ENCODE measurements at places on chromosomes 1 and 21. TPM values are rescaled to one million over a fixed set of nuclear protein-coding genes. Genes with fewer than 3 reads are reported as not detected.
A peak's percentile ranks its signal among the peaks of the same experiment; 100 is the strongest.

The ANGPTL3 gene
- not detected for total RNA-seq

The SLX9 gene
- 28.6 TPM for total RNA-seq

The ZNF644 gene
- 69.4 TPM for total RNA-seq

The DNAJC28 gene
- total RNA-seq: 2.0 TPM

The PAQR6 gene
- 21.2 TPM for total RNA-seq

The PCP4 gene
- not detected for total RNA-seq

DNA sequence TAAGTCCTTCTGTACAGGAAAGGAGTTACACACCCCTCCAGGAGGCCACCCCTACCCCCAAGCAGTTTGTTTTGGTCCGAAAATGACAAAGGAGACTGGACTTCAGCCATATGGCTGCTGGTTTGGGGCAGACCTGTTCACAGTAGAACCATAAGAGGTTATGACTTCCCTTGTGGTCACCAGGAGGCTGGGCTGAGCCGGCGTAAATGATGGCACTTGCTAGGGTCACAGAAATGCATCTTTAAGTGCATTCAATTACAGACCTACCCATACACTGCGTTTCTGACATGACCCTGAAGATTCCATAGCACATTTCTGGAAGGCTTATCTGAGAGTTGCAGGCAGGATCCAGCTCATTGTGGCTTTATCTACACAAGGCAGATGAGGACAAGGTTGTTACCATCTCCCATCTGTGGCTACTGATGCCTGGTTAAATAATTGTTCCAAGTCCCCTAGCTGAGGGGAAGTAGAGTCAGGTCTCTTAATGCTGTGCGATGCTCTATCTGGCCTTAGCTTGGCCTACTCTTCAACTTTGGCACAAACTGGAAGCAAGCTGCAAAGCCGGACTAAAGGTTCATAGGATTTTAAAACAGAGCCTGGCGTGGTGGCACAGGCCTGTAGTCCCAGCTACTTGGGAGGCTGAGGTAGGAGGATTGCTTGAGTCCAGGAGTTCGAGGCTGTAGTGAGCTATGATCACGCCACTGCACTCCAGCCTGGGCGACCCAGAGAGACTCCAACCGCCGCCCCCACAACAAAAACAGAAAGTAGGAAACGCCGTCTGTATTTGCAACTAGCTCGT lies 1.7 kb upstream of the TRIM67 start:
- no peak for DNase-seq

- no peak for DNase-seq
These were observed 21.0 kb downstream of the PCSK9 start for GRCh38 chr1:55060133-55060999.

- DNase-seq: no peak
These were observed 2.4 kb downstream of the FBXO42 start for GRCh38 chr1:16349847-16350406.

- no peak for DNase-seq
These were observed 10.0 kb downstream of the ARMH1 start for GRCh38 chr1:44684525-44684924.

DNA sequence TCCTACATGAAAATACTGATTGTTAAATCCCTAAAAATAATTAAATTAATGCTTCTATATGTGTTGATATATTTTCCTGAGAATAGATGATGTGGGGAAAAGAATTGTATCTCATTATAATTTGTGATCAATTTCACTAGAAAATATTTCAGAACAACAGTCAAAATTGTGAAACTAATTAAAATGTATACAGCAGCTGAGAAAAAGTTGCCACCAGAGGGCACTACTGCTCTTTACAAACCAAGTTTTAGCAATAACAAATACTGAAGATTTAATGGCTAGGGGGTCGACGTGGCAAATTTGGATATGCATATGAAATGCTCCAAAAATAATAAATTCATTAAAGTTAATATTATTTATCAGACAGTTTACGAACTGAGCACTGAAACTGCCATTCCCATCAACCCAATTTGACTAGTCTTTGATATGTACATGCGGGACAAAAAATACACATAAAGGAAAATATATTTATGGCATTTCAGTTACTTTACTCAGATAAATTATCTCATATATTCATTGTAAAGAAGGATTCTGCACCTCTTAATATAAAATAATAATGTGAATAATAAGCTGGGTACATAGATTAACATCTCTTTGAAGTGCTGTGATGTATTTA lies 96.3 kb upstream of the TMPRSS15 start:
- DNase-seq: peak; percentile 8

GRCh38 chr1:84042461-84042860 lies 43.5 kb upstream of the TTLL7 start:
- no peak for DNase-seq

DNA sequence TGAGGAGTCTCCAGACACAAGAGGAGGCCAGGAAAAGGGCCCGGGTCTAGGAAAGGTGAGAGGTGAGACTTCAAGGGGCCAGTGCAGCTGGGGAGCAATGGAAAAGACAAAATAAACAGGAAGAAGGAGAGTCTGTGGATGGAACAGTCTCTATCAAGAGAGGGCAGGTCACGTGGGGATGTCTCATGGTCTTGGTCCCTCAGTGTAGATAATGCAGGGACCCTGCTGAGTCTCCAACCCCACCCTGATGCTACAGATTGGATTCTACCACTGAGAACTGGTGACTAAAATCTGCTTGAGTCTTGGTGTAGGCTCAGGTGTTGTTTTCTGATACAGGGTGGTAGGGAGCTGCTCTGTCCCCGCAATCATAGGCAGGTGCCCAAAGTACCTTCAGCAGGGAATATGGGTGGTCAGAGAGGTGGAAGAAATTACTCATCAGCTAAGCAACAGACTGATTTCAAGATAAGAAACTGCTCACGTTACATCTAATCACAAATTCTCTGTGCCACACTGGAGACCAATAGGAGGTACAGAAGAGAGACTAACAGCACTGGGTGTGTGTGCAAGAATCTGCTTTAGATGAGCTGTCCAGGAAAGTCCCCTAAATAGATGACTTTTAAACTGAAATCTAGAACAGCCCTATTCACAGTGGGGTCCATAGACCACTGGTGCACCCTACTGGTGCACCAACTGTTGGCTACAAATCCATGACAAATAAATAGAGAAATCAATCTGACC lies 101.5 kb upstream of the TLR5 start:
- DNase-seq: peak; percentile 43

DNA sequence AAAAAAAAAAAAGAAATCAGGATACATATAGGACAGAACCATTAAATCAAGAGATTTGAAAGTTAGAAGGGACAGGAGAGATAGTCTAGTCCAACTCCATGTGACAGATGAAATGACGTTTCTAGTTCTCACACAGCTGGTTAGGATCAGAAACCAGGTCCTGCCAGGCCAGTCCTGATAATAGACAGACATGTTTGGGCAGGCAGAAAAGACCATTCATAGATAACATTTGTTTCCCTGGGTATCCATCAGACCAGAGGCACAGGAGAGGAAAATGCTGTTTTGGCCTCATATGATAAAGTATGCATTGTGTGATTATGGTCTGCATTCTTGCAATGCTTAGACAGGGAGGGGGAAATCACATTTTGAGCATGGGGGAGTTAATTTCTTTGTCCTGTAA lies 29.3 kb downstream of the ZBTB8B start:
- no peak for DNase-seq

DNA sequence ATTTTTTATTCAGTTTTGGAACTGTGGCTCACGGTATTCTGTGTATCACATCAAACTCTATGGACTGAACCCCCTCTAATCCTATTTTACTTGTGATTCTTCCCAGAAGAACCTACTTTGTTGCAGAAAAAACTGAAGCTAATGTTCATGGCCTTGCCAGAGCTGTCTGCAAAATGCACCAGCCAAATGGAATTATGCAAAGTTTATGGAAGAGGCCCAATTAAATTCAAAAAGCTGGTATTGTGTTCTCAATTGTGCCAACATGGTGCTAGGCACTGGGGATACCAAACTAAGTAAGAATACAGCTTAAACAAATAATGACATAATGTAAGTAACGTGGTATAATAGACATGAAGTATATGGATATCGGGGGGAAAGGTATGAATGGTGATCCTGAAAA lies 273.8 kb upstream of the DUSP10 start:
- no peak for DNase-seq

DNA sequence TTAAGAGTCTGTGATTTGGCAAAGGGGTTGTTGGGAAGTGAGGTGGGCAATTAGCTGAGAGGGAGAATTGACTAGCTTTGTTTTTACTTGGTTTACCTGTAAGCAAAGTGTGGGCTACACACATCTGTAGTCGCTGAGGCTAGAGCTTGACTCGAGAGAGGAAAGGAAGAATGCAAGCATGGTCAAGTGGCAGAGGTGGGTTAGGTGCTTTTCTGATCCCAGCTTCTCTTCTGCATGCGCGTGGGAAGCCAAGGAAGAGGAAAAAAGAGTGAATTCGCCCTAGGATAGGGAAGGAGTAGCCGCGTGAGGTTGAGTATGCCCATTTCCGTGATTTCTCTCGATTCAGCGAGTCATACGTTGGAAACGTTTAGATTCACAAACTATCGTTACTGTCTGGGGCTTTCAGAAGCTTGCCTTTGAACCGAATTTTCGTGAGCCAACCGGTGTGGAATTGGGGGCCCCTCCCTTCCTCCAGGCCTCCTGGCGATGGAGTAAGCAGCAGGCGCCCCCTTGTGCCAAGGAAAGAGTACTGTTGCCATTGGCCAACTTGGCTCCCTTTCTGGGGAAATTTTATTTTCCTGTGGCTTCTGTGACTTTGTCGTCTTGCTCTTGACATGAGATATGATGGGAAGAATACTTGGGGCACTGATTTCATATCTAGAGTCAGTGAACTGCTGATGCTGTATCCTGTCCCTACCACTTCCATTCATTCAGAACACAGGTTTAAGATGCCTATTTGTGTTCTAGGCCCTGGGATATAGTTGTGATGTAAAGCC lies 1.3 kb downstream of the PIGV start:
- peak; percentile 83 for DNase-seq

- no peak for DNase-seq
These were observed 1545.1 kb downstream of the AMY1C start for GRCh38 chr1:105294838-105295237.

DNA sequence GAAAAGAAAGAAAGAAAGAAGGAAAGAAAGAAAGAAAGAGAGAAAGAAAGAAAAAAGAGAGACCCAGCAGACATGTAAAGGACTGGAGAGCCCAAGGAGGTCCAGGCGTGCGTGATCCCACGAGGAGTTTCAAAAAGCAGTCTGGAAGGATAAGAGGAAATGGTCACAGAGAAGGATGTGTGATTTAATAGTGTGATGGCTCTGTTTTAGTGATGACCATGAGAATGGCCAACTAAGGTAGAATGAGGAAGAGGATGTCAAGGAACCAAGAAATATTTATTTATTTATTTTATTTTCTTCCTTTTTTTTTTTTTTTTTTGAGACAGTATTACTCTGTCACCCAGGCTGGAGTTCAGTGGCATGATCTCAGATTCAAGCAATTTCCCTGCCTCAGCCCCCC lies 25.5 kb downstream of the PTGS2 start:
- no peak for DNase-seq
